Activated T-helper 2 cell treated with anti-CD3 and anti-CD28 coated beads, Interferon-gamma antibody, Interleukin-2, Interleukin-4, amounts not matched to agents 10 μg/mL and 5 μg/mL and 100 μg/mL, durations not matched to agents 14 hours and 24 hours and 36 hours (primary cell): ENCODE measurements at places on chromosomes 5 and 9.

GRCh38 chr5:151078490-151079262, 2.2 kb downstream of the TNIP1 start:
- peak; percentile 54 for DNase-seq

GRCh38 chr5:138890644-138891043, 15.5 kb upstream of the LRRTM2 start:
- no peak for DNase-seq

GRCh38 chr9:91148306-91148705, 213.4 kb downstream of the AUH start:
- peak; percentile 8 for DNase-seq

- no peak for DNase-seq
Observed at GRCh38 chr9:9615086-9615485, 997.7 kb downstream of the PTPRD start.

DNA sequence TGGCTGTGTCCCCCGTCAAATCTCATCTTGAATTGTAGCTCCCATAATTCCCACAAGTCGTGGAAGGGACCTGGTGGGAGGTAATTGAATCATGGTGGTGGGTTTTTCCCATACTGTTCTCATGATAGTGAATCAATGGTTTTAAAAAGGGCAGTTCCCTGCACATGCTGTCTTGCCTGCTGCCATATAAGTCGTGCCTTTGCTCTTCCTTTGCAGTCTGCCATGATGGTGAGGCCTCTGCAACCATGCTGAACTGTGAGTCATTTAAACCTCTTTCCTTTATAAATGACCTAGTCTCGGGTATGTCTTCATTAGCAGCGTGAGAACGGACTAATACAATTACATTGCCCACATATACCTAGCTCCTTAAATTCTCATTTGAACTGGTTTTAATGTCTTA, 353.0 kb upstream of the KLF4 start:
- DNase-seq: no peak

- no peak for DNase-seq
Observed at GRCh38 chr5:63473335-63473967, 488.8 kb downstream of the HTR1A start.

GRCh38 chr9:90521811-90522570, 120.6 kb downstream of the DIRAS2 start:
- DNase-seq: no peak

DNA sequence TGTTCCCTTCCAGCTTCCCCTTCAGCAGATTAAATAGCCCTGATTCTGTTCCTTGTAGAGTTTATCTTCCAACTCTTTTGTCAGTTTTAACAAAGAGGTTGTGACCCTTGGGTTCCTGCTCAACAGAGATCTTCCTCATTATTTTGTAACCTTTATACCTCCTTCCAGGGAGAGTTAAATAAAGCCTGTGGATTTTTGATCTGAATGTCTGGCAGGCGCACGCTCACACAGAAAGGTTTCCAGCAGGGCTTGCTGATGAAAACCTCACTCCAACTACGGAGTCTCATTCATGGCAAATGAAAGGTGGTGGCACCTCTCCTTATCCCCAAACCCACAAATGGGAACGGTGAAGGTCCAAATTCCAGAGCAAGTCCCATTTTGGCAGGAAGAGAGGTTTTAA, 129.0 kb downstream of the SREK1 start:
- no peak for DNase-seq

GRCh38 chr5:76145945-76146344, 62.8 kb downstream of the SV2C start:
- DNase-seq: no peak

DNA sequence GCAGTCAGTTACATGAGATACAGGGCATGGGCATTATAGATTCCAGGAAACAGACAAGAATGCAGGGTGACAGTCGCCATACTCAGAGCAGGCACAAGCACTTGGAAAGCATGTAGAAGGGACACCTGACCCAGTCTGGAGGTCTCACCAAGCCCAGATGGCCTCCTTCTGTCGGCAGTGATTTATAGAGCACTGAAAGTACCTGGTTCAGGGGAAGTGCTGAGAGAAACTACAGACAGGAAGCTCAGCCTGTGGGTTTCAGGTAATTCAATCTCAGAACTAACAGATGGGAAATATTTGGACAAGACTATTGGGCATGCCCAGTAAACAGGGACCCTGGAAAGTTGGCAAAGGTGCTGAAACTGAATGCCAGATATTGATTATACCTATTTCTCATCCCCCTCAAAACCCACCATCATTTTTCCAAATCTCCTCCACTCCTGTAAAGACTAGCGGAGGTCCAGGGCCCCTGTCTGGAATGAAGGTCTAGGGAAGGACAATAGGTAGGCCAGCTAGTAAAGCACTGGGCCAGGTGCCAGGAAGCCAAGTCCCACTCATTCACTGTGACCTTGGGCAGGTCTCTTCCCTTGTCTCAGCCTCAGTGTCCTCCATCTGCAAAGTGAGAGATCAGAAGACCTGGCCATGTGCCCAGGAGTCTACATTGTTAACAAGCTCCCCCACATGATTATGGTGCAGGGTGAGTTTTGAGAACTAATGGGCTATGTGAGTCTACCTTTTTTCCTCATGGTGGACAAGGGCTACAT, 26.9 kb downstream of the KLHL3 start:
- no peak for DNase-seq

GRCh38 chr5:142545650-142546322, 140.1 kb downstream of the FGF1 start:
- DNase-seq: no peak

- DNase-seq: no peak
Observed at GRCh38 chr9:132946631-132947295, 2.3 kb upstream of the TSC1 start.

DNA sequence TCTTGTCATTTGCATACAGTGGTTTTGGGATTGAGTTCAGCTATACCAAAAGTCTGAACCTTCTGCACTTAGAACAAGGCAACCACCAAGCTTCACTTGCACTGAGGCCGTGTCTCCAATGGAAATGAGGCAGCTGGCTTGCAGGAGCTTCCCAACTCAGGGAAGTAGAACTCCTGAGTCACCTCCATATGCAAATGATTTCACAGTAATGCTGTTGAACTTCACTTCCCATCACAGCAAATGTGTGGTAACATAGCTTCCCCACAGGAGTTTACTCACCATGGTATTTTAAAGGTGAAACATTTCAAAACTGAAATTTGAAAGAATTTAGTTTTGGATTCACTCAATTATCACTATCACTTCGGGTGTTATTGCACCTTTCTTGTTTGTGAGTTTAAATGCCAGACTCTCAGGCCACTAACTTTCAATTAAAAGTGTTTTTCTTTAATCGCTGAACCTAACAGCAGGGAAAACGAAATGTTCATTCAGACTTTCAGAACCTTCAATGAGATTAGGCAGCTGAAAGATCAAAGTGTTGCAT, 9.0 kb downstream of the CD274 start:
- DNase-seq: no peak

- DNase-seq: no peak
Observed at GRCh38 chr9:101572316-101572715, 22.5 kb downstream of the PPP3R2 start.

DNA sequence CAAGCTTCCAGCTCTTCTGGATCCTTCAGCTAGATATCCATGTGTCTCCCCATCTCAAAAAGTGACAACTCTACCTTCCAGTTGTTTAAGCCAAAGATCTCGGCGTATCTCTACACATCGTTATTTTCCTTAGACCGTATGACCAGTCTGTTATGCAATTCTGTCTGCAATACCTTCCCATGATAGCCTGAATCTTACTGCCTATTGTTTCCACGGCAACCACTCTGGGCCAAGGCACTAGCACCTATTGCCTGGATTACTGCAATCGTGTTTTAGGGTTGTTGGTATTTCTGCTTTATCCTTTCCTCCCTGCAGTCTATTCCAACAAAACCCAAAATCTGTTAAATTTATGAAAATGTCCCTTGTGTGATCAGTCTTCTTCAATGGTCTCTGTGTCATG, 448.4 kb downstream of the MTRR start:
- DNase-seq: no peak

- no peak for DNase-seq
Observed at GRCh38 chr9:133714606-133715294, 23.4 kb downstream of the SARDH start.

DNA sequence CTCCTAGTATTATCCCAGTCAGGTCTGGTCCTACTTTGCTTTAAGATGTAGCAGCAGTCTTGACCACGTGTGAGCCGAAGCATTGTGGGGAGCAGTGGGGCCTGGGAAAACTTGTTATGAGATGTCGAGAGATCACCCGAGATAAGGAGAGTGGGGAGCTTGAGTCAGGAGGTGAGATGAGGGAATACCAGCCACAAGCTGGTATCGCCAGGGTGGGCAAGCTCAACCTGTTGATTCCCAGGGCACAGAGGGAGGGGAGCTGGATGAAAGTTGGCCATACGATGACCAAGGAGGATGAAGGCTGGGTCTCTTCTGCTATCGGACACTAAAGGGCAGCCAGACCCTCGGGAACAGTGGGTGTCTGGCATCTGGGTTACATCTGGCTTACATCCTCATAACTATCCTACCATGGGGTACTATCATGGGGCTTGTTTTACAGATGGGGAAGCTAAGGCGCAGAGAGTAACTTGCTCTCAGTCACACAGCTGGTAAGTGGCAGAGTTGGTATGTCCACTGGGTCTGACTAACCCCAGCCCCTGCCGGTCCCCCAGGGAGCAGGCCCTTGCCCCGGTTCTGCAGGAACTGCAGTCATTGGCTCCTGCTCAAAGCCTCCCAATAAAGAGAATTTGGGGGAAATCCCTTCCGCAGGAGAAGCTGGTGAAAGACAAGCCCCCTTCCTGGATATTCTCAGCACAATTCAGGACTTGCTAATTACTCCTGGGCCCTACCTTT, 13.4 kb upstream of the TIFAB start:
- DNase-seq: no peak

DNA sequence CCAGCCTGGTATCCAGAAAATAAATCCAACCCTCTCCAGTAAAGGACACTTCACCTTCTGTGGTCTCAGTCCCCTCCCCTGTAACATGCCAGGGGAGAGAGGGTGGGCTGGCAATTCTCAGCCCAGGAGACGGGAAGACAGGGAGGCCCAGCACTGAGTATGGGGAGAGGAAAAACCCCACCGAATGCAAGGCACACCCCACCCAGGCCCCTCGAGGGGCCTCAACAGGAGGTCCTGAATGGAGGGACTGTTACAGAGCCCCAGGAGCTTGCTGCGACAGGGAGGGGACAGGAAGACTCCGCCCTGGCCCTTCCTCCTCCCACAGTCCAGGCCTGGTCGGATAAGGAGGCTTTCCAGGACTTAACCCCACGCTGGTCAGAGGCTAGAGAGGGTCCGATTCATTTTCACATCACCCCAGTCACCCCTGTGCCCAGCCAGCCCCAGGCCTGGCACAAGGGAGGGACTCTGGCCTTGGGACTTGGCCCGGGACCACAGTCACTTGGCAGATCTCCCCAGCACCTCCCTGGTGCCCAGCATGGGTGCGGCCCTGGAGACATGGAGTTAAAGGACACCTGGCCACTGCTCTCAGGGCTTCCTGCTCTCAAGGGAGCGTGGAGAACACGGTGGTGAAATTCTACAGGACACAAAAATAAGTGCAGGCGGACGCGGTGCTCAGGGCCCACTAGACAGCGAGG, 44.9 kb upstream of the STXBP1 start:
- DNase-seq: no peak

- DNase-seq: no peak
Observed at GRCh38 chr5:31355337-31355736, 161.9 kb downstream of the CDH6 start.

- DNase-seq: no peak
Observed at GRCh38 chr5:107916731-107917725, 246.3 kb upstream of the EFNA5 start.

GRCh38 chr5:8012131-8012977, 143.4 kb downstream of the MTRR start:
- no peak for DNase-seq

DNA sequence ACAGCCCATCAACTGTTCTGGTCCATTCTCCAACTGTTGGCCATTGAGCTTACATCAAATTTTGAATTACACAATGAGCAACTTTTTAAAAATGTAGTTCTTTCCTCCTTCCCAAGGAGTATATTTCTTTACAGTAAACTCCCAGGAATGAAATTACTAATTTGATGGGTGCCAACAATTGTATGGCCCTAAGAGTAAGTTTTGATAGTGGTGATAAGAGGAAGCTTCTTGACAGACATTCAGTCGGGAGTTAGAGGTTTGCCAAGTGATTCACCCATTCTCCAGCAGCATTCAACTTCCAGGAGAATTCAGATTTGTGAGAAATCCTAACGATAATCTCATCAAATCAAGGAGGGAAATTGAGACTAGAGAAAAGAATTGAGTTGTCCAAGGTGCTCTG, 579.9 kb downstream of the ACTL7B start:
- no peak for DNase-seq

DNA sequence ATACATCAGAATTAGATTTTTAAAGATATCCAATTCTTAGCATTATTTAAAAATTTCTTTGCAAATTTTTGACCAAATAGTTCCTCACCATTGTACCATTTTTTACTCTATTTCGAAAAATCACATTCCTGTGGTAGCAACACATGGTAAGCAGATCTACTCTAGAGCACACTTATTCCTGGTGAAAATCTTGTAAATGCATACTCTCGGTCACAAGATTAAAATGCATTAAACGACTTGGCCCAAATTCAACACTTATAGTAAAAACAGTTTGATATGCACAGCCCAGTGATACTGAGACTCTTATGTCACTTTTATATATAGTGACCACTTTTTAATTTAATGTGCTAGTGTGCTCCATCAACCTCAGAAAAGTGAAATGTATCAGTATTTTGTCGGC, 208.8 kb upstream of the TARS1 start:
- DNase-seq: no peak

GRCh38 chr5:112574536-112574935, 155.5 kb upstream of the EPB41L4A start:
- no peak for DNase-seq

DNA sequence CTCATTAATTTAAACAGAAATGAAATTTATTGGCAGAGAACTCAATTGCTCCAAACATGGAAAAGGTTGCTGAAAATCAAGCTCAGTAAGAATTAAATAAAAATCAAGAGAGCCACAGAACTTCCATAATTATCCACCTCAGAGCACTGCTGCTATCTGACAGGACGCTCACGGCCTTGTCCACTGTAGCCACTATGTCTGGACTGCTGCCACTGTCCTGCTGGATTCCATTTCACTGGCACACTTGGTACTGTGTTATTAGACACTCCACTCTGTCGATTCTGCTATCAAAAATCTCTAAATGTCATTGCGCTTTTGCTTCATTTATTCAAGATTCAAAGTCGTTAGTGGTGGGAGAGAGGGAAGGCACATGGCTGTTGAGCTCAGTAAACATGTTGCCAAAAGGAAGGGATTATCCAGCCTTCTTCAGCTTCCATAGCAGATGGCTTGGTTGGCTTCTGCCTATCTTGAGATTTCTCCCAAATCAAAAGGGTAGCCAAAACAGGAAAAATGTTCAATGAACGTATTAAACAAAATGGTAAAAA, 815.0 kb downstream of the CDH18 start:
- DNase-seq: no peak

GRCh38 chr5:1139331-1140170, 27.7 kb upstream of the SLC12A7 start:
- DNase-seq: no peak
